ENCODE measurements at places on chromosomes 3 and 15.

DNA sequence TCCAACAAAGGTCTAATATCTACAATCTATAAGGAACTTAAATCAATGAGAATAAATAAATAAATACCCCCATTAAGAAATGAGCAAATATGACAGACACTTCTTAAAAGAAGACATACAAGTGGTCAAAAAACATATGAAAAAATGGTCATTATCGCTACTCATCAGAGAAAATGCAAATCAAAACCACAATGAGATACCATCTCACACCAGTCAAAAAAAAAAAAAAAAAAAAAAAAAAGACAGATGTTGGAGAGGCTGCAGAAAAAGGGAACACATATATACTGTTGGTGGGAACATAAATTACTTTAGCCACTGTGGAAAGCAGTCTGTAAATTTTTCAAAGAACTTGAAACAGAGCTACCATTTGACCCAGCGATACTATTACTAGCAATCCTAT, 31.6 kb upstream of the OR5H6 start:
- no peak for DNase-seq

GRCh38 chr15:73873889-73874511, 636 bp downstream of the TBC1D21 start:
- DNase-seq = peak; percentile 15

- no peak for DNase-seq
Measured at GRCh38 chr3:169332310-169332709, 331.2 kb downstream of the MECOM start.

DNA sequence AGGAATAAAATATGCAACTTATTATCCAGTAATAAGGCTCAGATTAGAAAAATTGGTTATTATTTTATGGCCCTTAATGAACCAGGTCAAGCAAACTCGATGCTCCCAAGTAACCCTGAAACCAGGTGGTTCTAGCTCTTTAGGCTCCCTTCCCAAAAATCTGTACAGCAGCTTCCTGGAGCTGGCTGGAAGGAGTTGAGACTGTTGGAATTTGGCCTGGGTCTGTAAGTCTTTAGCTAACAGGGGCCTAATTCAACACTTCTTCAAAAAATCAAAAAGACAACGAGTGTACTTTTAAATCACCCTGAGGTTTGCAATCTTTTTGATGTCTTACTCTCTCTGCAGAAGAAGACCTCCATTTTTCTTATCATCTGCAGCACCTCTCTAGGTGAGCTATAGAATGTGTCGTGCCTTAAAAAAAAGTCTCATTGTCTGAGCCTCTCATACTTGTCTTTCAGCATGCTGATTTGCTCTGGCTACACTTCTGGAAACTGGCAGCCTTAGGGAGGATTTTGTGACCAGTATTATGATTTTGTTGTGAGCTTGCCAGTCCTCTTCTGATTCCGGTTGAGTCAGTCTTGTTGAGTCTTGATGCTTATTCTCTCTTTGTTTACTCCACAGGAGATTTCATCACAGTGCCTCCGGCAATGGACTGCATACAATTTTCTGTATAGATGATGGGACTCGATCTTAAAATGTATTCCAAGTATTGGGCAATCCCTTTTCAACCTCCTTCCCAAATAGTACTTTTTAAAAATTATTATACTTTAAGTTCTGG, 235.0 kb upstream of the KBTBD8 start:
- DNase-seq = no peak

- no peak for DNase-seq
Measured at GRCh38 chr3:49916686-49917085, 12.9 kb downstream of the MON1A start.

DNA sequence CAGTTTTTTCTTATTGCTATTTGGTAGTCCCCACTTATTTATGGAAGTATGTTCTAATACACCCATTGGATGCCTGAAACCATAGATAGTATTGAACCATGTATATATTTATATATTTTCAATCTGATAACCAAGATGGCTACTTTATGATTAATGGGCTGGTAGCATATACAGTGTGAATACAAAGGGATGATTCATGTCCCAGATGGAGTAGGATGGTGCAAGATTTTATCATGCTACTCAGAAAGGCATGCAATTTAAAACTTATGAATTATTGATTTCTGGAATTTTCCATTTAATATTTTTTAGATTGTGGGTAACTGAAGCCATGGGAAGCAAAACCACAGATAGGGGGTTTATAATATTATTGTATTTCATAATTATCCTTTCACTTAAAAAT, 35.2 kb downstream of the AP4E1 start:
- peak; percentile 7 for DNase-seq

DNA sequence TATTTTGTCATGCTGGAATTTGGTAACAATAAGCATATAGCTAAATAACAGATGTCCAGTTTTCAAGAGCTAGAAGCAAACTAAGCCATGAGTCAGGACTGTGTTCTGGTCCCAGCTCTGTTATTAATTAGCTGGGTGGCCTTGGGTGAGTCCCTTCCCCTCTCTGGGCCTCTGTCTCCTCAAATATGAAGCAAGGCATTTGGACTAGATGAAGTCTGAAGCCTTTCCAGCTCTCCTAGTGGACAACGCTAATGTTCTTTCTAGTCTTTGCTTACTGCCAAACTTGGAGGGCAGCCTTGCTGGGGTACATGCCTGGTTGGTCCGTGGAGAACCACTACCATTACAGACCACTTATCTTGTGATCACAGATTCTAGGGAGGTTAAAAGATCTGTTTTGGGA, 127.6 kb downstream of the DUT start:
- no peak for DNase-seq

DNA sequence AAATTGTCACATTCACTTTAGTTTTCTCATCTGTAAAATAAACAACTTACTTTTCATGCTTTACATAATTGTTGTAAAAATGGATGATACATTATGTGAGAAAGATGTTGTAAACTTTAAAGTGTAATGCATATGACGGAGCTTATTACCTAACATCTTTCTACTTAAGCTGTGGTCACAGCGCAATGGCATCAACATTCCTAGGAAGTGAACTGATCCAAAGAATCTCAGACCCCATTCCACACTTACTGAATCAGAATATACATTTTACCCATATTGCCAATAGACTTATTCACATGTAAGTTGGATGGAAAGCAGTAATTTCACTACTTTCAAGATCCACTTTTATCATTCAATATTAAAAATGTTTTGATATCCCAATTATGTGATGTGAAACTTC, 497.5 kb downstream of the FGF12 start:
- DNase-seq = peak; percentile 38

DNA sequence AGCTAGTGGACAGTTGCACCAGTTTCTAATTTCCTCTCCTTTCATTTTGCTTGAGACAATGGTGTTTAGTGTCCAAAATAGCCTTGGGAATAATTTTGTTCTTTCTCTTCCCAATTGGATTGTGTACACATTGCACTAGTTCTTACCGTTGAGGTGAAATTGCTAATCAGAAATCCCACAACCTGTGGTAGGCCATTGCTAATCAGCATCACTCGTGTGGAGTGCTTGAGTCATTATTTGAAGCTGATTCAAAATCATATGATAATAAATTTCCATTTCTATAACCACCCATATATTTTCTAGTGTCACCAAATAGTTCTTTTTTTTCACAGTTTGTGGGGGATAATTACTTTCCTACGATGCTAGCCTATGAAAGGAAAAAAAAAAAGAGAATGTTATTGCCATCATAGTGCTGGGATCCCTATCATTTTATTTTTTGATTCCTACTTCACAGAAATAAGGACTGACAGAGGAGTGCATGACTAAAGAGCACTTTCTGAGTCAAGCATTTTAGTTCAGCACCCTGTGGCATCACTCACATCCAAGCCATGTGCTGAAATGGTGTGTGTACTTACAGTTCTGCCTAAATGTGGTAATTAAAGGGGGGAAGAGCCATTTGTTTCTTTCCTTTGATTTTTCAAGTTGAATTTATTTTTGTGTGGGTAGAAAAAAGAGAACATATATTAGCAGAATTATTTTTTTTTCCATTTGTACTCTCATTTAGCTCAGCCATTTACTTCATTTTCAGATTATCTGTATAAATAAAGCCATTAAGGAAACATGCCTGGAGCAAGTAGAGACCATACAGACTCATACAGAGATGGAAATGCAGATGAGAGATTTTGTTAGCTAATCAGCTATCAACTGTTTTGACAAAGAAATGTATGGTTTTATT, 108.0 kb upstream of the MEIS2 start:
- DNase-seq = no peak

- no peak for DNase-seq
Measured at GRCh38 chr3:104885214-104885814, 481.4 kb upstream of the ALCAM start.

GRCh38 chr3:35291471-35292236, 347.7 kb upstream of the ARPP21 start:
- DNase-seq = no peak

Measured in fibroblast of skin of left quadriceps (primary cell).